ENCODE measurements at places on chromosomes 13 and 19.

GRCh38 chr19:46081928-46082727 is 41.3 kb upstream of the IGFL4 start:
- no peak for DNase-seq

GRCh38 chr13:26163812-26164211 is 58.3 kb downstream of the RNF6 start:
- no peak for DNase-seq

DNA sequence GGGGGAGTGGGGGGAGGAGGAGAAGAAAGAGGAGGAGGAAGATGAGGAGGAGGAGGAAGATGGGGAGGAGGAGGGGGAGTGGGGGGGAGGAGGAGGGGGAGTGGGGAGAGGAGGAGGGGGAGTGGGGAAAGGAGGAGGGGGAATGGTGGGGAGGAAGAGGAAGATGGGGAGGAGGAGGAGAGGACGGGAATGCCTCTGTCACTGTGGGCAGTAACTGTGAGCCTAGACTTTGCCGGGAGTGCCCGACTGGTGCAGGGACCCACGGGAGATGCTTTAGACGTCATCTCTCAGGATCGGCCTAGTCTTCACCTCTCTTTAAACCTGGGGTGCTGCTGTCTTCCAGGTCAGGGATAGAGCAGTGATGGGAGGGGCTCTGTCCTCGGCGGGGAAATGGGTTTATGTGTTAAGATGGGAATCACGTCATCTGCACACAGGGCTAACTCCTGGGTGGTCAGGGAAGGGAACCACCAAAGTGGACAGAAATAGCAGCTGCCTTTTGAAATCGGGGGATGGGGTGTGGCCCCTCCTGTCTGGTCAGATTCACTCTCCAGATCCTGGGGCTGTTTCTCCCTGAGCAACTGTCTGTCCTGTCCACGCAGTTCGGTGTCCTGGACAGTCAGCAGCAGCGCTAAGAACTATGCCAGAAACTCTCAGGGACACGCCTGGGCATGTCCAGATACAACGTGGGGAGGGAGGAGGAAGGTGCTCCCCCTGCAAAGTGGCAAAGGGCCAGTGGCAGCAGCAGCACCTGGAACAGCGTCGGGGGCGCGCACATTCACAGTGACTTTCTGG is 26.9 kb downstream of the GAS6 start:
- peak; percentile 48 for DNase-seq

GRCh38 chr19:11856596-11857250 is 8.2 kb downstream of the ZNF439 start:
- DNase-seq, result no peak

- DNase-seq, result no peak
Measured at GRCh38 chr13:97339988-97340749, 93.8 kb upstream of the RAP2A start.
